Uterine smooth muscle cell (primary cell): ENCODE measurements at places on chromosomes 6 and 20. TPM values are rescaled to one million over a fixed set of nuclear protein-coding genes. Genes with fewer than 3 reads are reported as not detected.

The TMEM217 gene
- total RNA-seq: 0.77 and 1.6 TPM in 2 replicates

The FBXL4 gene
- 15.7 and 17.9 TPM in 2 replicates for total RNA-seq

The FILIP1 gene
- 0.62 and 1.4 TPM in 2 replicates for total RNA-seq

The IPCEF1 gene
- under 0.01 and 0.77 TPM in 2 replicates for total RNA-seq

The GRM4 gene
- under 0.01 TPM in 2 replicates for total RNA-seq

The CCM2L gene
- total RNA-seq: under 0.01 TPM in 1 of 2 replicates, not detected in the other

The THBD gene
- total RNA-seq: 18.5 and 54.1 TPM in 2 replicates

The C4B gene
- 2.0 and 6.0 TPM in 2 replicates for total RNA-seq

The TCF15 gene
- total RNA-seq: not detected in 2 replicates

The NFKBIL1 gene
- 26.0 and 36.1 TPM in 2 replicates for total RNA-seq

The HLA-G gene
- not detected in 2 replicates for total RNA-seq

The PRR18 gene
- 0.12 TPM in 1 of 2 replicates, not detected in the other for total RNA-seq

The TDRD6 gene
- total RNA-seq: 0.11 and 0.12 TPM in 2 replicates

The CLDN20 gene
- total RNA-seq: not detected in 2 replicates

The COMMD7 gene
- total RNA-seq: 36.5 and 47.2 TPM in 2 replicates

The HLA-DQA1 gene
- not detected in 2 replicates for total RNA-seq

The HTR1B gene
- not detected in 2 replicates for total RNA-seq

The MYO6 gene
- 14.6 and 17.0 TPM in 2 replicates for total RNA-seq

The VPS16 gene
- 59.4 and 68.6 TPM in 2 replicates for total RNA-seq

The ARMC2 gene
- total RNA-seq: 1.00 and 1.7 TPM in 2 replicates

The HS3ST5 gene
- total RNA-seq: 1.2 and 2.0 TPM in 2 replicates

The E2F1 gene
- 10.4 and 24.3 TPM in 2 replicates for total RNA-seq

The C6orf120 gene
- total RNA-seq: 44.2 and 50.4 TPM in 2 replicates

The MAP7 gene
- total RNA-seq: 0.44 and 1.4 TPM in 2 replicates

The ENPP1 gene
- 17.4 and 31.9 TPM in 2 replicates for total RNA-seq

The PPP1R3G gene
- total RNA-seq: 2.8 and 2.9 TPM in 2 replicates

The MTFR2 gene
- 1.6 and 8.1 TPM in 2 replicates for total RNA-seq

The HAO1 gene
- not detected in 2 replicates for total RNA-seq

The GABRR2 gene
- 0.11 and 0.12 TPM in 2 replicates for total RNA-seq

The TMEM30A gene
- 202 and 217 TPM in 2 replicates for total RNA-seq

The ZBP1 gene
- total RNA-seq: not detected in 2 replicates

The C6orf58 gene
- total RNA-seq: not detected in 2 replicates

The MEI4 gene
- not detected in 2 replicates for total RNA-seq

The SSTR4 gene
- not detected in 2 replicates for total RNA-seq

The L3MBTL3 gene
- 4.8 and 5.0 TPM in 2 replicates for total RNA-seq

The TLDC2 gene
- total RNA-seq: 0.11 TPM in 1 of 2 replicates, not detected in the other

The SIGLEC1 gene
- total RNA-seq: not detected in 2 replicates

The NTSR1 gene
- total RNA-seq: 2.0 and 3.1 TPM in 2 replicates

The SLC32A1 gene
- not detected in 2 replicates for total RNA-seq

The NSFL1C gene
- 24.7 and 38.1 TPM in 2 replicates for total RNA-seq

The ZCCHC3 gene
- total RNA-seq: 13.9 and 14.1 TPM in 2 replicates

The CFB gene
- 2.3 and 5.6 TPM in 2 replicates for total RNA-seq

The PTGIS gene
- total RNA-seq: 22.4 and 58.2 TPM in 2 replicates

The HLA-DRA gene
- not detected in 2 replicates for total RNA-seq

The ABHD16B gene
- total RNA-seq: not detected in 2 replicates

The POLR3F gene
- 10.5 and 13.6 TPM in 2 replicates for total RNA-seq

The MOXD1 gene
- total RNA-seq: 21.8 and 44.4 TPM in 2 replicates

The MUC21 gene
- total RNA-seq: not detected in 2 replicates
